ENCODE measurements at places on chromosomes 12 and 14.

DNA sequence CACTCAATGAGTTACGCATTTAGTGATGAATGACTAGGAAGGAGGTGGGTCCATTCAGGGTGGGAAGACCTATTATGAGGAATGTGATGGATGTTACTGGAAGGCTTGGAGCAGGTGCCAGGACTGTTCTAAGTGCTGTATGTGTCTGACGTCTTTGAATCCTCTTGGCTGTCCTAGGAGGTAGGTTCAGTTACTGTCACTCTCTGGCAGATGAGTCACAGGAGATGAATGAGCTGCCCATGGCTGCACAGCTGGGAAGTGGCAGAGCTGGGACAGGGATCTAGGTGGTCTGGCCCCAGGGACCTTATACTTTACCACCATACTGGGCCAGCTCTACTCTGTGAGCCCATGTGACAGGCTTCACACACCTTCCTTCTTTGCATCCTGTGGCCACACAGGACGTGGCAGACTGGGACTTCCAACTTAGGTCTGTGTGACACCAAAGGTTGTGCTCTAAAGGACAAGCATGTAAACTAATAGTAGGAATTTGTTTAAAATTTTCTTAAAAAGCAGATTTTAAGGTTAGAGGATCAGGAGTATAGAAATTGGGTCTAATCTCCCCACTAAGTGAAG is 24.0 kb downstream of the TCTN1 start:
- H3K27ac ChIP-seq: no peak overlapping the region
- no peaks in the 10 kb centered on the region for H3K36me3 ChIP-seq
- H3K4me3 ChIP-seq: no peak overlapping the region
- DNase-seq: no peak

DNA sequence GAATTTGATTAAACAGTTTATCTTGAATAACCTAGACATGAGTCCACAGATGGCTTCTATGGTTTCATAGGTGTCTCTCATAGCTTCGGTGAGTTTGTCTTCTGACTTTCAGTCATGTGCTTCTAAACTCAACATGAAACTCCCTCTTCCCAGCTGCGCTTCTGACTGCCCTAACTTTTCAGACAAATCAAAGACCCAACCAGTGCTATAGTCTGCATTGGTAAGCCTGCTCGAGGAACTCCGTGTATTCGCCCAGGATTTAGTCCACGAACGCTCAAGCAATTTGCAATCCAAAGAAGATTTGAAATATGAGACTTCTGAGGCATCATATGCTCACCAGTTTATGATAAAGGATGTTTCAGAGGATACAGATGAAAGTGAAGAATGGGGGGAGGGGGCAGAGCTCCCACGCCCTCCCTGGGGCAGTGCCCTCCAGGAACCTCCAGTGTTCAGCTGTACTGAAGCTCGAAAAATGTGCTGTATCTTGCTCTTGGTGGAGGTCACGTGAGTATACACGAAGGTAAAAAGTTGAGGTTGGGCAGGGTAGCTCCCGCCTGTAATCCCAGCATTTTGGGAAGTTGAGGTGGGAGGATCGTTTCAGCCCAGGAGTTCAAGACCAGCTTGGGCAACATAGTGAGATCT is 5.2 kb upstream of the RILPL2 start:
- no peaks in the 10 kb centered on the region for H3K27me3 ChIP-seq
- no peak overlapping the region for H3K27ac ChIP-seq
- H3K4me1 ChIP-seq: no peaks in the 10 kb centered on the region
- H3K36me3 ChIP-seq: no peaks in the 10 kb centered on the region
- DNase-seq: no peak
- no peak overlapping the region for H3K4me3 ChIP-seq

DNA sequence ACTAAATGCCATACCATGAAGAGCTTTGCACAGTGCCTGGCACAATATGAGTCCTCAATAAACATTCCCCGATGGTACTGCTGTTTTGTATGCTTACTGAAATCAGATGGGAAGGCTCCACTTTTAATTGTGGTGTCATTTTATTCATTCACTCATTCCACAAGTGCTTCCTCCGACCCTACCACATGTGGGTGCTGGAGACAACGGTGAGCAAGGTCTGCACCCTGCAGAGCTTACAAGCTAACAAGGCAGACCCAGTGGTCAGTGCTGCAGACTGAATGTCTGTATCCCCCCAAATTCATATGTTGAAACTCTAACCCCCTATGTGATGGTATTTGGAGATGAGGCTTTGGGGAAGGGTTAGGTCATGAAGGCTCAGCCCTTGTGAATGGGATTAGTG is 48.3 kb downstream of the RFX4 start:
- no peak overlapping the region for H3K4me3 ChIP-seq
- H3K36me3 ChIP-seq: no peaks in the 10 kb centered on the region
- DNase-seq: no peak

DNA sequence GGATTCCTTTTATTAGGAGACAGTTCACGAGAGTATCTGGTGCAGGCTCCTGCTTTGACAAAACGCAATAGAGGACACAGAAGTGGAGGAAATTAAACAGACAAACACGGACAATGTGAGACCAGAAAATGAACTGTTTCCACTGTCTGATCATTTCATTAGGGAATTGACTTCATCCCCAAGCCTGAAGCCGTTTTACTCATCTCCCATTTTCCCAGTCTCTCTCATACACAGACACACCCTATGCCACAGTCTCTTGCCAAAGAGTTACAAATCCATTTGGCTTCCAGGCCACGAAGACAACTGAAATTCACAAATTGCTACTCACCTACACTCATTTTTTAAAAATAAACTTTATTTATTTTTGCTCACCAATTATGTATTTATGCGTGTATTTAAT is 1087.8 kb upstream of the TMEM132C start:
- H3K27me3 ChIP-seq: no peaks in the 10 kb centered on the region
- DNase-seq: no peak
- H3K4me3 ChIP-seq: no peak overlapping the region
- H3K4me1 ChIP-seq: no peaks in the 10 kb centered on the region
